Activated T-helper 1 cell treated with anti-CD3 and anti-CD28 coated beads, Interleukin-12 subunit alpha, Interleukin-12 subunit beta, Interleukin-2, Interleukin-4 antibody, amounts not matched to agents 30 ng/mL and 10 ng/mL and 1 ng/mL, durations not matched to agents 14 hours and 24 hours and 36 hours (primary cell): ENCODE measurements at places on chromosomes 16 and 17.

- DNase-seq = no peak
- peaks cover 13% of the 10 kb centered on the region for H3K4me1 ChIP-seq
- H3K27ac ChIP-seq = peak overlapping the region; percentile 88
- H3K36me3 ChIP-seq = no peaks in the 10 kb centered on the region
These were observed 772 bp upstream of the NUP93 start for GRCh38 chr16:56728980-56729734.

DNA sequence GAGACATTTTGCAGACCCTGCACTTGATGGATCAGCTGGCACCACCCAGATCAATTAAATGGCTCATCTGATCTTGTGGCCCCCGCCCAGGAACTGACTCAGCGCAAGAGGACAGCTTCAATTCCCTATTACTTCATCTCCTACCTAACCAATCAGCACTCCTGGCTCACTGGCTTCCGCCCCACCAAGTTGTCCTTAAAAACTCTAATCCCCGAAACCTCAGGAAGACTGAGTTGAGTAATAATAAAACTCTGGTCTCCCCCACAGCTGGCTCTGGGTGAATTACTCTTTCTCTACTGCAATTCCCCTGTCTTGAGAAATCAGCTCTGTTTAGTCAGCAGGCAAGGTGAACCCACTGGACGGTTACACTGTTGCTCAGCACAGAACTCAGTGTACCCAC lies 23.6 kb downstream of the SPPL2C start:
- no peaks in the 10 kb centered on the region for H3K27me3 ChIP-seq
- no peak overlapping the region for H3K27ac ChIP-seq
- DNase-seq = no peak
- no peaks in the 10 kb centered on the region for H3K36me3 ChIP-seq
- no peak overlapping the region for H3K4me3 ChIP-seq
- peaks cover 13% of the 10 kb centered on the region for H3K4me1 ChIP-seq

DNA sequence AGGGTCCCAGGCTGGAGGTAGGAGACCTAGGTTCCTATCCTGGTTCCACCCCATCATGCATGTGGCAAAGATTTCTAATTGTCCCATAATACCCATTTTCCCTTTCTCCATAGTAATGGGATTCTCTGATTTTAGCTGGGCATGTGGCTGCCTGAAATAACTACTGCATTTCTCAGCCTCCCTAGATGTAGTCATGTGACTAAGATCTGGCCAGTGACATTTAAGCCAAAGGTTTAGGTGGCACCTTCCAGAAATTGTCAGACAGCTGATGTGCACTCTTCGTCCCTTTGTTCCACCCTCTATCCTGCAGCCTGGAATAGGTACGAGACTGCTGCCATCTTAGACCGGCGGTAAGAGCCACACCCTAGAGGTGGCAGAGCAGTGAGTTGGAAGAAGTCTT lies 8.2 kb downstream of the NXPH3 start:
- no peaks in the 10 kb centered on the region for H3K4me1 ChIP-seq
- no peak overlapping the region for H3K27ac ChIP-seq
- no peaks in the 10 kb centered on the region for H3K36me3 ChIP-seq

DNA sequence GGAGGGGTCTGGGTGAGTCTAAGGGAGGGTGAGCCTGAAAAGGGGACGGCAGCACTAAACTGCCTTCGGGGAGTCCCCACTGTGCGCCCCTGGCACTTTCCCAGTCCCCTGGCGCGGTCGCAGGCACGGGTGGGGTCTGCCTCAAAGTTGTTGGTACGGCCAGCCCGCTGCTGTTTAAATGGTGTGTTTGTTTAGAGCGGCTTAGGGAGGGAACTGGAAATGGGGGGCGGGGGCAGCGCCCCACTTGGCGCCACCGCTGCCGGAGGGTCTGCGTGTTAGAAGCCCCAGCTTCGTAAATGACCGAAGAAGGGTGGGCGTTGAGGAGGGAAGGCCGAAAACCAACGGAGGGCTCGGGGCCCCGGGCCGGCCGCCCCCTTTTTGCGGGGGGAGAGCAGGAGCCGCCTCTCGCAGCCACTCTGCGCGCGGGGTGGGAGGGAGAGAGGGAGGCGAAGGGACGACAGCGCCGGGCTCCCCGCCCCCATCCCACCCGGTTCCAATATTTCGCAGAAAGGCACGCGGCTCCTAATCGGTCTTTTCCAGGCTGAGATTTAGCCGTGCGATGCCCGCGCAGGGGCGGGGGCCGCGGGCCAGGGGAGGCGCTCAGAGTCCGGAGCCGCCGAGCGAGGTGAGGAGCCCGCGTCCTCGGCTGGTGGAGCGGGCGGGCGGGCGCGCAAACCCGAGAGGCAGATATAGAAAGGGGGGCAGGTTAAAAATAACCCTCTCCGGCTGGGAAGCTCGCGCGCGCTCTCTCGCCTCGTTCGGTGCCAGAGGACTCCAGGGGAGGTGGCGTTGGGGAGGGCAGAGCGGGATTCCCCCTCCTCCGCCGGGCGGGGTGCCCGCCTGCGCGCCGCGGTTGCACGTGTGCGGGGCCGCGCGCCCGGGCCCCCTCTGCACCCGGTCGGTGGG lies 54.9 kb downstream of the SREBF1 start:
- H3K36me3 ChIP-seq = no peaks in the 10 kb centered on the region
- no peak for DNase-seq
- peaks cover 9% of the 10 kb centered on the region for H3K27me3 ChIP-seq
- no peak overlapping the region for H3K27ac ChIP-seq
- no peaks in the 10 kb centered on the region for H3K4me1 ChIP-seq

DNA sequence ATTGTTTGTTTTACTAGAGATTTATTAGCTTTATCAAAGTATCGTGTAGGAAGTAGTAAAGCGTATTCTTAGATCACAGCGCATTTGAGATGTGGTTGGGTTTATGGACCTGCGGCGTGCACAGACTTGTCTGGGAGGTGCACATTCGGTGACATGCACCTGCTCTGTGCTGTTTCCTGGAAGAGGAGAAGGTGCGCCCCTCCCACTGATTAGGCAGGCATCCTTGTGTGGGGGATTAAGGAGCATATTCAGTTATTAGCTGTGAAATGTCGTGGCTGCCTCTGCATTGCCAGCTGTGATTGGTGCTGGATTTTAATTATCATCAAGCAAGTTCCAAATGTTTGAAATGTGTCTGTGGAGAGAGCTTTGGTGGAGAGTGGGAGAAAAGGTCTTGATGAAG lies 903.8 kb upstream of the RBFOX1 start:
- H3K27me3 ChIP-seq = no peaks in the 10 kb centered on the region
- H3K4me3 ChIP-seq = no peak overlapping the region
- H3K36me3 ChIP-seq = no peaks in the 10 kb centered on the region
- H3K4me1 ChIP-seq = no peaks in the 10 kb centered on the region
- H3K27ac ChIP-seq = no peak overlapping the region
- DNase-seq = no peak
